Activated T-cell treated with anti-CD3 and anti-CD28 coated beads for 4 hours (primary cell): ENCODE measurements at places on chromosomes 5 and 9.

GRCh38 chr9:112747094-112747493 lies 3.5 kb upstream of the SNX30 start:
- no peak for DNase-seq

DNA sequence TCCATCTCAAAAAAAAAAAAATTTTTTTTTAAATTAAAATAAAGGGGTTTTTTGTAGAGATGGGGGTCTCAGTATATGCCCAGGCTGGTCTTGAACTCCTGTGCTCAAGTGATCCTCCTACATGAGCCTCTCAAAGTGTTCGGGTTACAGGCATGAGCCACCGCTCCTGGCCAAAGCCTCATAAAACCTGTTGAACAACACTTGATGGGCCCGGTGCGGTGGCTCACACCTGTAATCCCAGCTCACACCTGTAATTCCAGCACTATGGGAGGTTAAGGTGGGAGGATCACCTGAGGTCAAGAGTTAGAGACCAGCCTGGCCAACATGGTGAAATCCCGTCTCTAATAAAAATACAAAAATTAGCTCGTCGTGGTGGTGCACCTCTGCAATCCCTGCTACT lies 7.7 kb upstream of the NPM1 start:
- DNase-seq = no peak

DNA sequence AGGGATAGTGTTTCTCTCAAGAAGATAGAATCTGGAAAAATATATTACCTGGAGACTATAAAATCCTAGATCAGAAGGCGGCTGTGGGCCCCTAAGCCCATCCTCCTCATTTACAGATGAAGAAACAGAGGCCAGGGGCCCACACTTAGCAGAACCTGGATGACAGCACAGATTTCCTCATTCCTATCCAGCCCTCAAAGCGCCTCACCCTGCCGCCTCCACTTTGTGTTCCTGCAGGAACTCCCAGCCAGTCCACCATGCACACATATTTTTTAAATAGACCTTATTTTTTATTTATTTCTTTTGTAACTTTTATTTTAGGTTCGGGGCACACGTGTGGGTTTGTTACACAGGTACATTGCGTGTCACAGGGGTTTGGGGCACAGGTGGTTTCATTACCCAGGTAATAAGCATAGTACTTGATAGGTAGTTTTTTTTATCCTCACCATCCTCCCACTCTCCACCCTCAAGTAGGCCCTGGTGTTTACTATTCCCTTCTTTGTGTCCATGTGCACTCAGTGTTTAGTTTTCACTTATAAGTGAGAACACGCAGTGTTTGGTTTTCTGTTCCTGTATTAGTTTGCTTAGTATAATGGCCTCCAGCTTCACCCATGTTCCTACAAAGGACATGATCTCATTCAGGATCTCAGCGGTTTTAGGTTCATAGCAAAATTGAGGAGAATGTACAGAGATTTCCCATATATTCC lies 85.5 kb upstream of the MAP1B start:
- no peak for DNase-seq

- DNase-seq = no peak
Observed at GRCh38 chr5:138504799-138505198, 38.2 kb downstream of the ETF1 start.

DNA sequence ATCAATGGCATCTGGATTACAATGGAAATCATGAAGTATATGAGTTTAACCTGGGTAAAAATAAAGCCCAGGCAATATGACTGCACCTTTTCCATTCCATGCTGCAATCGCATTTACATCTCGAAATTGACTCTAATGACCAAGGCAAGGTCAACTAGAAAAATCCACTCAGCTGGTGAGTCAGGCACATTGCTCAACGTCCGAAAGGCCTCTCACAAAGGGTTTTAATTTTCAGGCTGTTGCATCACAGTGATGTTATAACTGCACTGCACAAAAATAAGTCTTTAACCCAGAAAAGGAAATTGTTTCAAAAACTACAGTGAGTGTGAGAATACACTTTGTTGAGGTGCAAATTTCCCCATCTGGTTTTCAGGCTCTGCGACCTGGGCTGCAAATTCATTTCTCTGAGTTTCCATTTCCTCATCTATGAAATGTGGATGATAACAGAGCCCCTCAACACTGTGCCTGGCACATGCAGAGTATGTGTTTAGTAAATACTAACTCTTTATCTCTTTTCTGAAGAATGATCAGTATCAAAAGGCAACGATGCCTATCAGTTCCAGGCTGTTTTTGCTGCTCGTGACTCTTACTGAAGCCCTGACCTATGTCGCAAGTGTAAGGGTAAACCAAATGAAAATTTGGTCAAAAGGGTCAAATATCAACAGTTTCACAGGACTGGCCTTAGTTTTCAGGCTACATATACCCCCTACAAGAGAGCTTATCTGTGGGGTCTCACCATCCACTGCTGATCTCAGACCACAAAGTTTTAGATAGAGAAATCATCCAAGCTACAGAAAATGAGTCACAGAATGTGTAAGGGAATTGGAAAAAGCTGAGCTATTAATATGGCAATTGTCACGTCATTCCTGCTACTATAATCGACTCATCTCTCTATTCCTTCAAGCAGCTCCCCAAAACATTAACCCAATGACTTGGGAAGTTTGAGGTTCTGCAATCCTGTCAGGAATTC lies 4.1 kb downstream of the NFIL3 start:
- DNase-seq = no peak

DNA sequence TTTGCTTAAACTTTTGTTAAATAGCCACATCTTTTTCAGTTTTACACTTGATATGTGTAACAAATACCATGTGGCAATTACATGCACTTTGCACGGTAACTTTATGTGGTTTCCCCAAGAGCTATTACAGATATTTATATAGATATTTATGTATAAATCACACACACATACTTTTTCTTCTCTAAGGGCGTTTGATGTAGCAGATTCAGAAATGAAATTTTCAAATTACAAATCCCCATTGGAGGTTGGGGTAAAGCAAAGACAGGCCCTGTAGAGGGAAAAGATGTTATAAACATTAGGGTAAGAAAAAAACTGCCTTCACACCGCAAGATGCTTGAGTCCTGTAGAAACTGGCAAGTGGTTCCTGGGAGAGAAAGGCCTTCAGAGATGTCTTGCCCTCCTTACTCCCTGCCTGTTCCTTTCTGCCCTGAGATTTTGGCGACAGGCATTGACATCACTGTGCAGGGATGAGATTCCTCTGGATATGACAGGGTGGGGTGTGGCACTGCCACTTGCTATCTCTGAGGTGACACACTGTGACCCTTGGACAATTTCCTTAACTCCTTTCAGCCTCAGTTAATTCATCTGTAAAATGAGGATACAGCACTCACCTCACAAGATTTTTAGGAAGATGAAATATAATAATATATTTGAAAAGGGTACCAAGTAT lies 177.9 kb upstream of the TUT7 start:
- DNase-seq = no peak
